Activated CD4-positive, alpha-beta memory T cell treated with anti-CD3 and anti-CD28 coated beads, Interleukin-2, amount 10 ng/mL, durations not matched to agents 7 days and 5 days (primary cell): ENCODE measurements at places on chromosomes 5 and 9. TPM values are rescaled to one million over a fixed set of nuclear protein-coding genes. Genes with fewer than 3 reads are reported as not detected.

- H3K36me3 ChIP-seq: no peaks in the 10 kb centered on the region
- H3K4me1 ChIP-seq: no peaks in the 10 kb centered on the region
- H3K27ac ChIP-seq: no peak overlapping the region
- no peak overlapping the region for H3K4me3 ChIP-seq
Measured at GRCh38 chr5:95424016-95424415, 32.9 kb downstream of the FAM81B start.

The ZDHHC12 gene
- 81.5 TPM for total RNA-seq

The C9orf57 gene
- not detected for total RNA-seq

The CCL27 gene
- total RNA-seq: not detected

- peaks cover 26% of the 10 kb centered on the region for H3K4me1 ChIP-seq
- no peak overlapping the region for H3K27ac ChIP-seq
- DNase-seq: no peak
Measured at GRCh38 chr5:178119915-178120606, 6.7 kb downstream of the N4BP3 start.

The LCN12 gene
- 2.9 TPM for total RNA-seq

- peaks cover 11% of the 10 kb centered on the region for H3K4me1 ChIP-seq
- DNase-seq: no peak
- no peaks in the 10 kb centered on the region for H3K36me3 ChIP-seq
- no peaks in the 10 kb centered on the region for H3K27me3 ChIP-seq
- no peak overlapping the region for H3K27ac ChIP-seq
Measured at GRCh38 chr5:180136630-180137381, 65.2 kb upstream of the RNF130 start.

DNA sequence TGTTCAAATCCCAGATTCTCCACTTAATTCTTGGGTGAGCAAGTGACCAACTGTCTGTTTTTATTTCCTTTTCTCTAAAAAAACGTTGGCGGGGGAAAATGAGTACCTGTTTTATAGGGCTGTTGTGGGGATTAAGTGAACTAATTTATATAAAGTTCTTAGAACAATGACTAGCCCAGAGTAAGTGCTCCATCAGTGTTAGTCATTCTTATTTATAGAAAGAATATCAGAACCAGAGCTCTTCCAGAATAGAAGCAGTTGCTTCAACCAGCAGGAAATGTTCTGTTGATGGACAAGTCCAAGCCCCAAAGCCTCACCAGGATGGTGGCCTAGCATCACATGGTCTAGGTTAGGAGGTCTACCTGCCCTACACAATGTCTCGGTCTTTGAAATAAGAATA is 379.2 kb downstream of the ACTL7B start:
- peaks cover 2% of the 10 kb centered on the region for H3K4me1 ChIP-seq
- H3K36me3 ChIP-seq: no peaks in the 10 kb centered on the region
- H3K4me3 ChIP-seq: no peak overlapping the region
- no peaks in the 10 kb centered on the region for H3K27me3 ChIP-seq
